ENCODE measurements at places on chromosomes 7 and 10. TPM values are rescaled to one million over a fixed set of nuclear protein-coding genes. Genes with fewer than 3 reads are reported as not detected.

SFRP5 gene
- 1.4 TPM for total RNA-seq

ANKRD30A gene
- total RNA-seq, result not detected

KEL gene
- not detected for total RNA-seq

HABP2 gene
- total RNA-seq, result not detected

GJD4 gene
- total RNA-seq, result 13.9 TPM

ANKRD1 gene
- 2,203 TPM for total RNA-seq

CCL26 gene
- total RNA-seq, result not detected

VPS41 gene
- total RNA-seq, result 79.0 TPM

- no peak for DNase-seq
Observed at GRCh38 chr7:143250822-143251221, 12.4 kb upstream of the GSTK1 start.

DNA sequence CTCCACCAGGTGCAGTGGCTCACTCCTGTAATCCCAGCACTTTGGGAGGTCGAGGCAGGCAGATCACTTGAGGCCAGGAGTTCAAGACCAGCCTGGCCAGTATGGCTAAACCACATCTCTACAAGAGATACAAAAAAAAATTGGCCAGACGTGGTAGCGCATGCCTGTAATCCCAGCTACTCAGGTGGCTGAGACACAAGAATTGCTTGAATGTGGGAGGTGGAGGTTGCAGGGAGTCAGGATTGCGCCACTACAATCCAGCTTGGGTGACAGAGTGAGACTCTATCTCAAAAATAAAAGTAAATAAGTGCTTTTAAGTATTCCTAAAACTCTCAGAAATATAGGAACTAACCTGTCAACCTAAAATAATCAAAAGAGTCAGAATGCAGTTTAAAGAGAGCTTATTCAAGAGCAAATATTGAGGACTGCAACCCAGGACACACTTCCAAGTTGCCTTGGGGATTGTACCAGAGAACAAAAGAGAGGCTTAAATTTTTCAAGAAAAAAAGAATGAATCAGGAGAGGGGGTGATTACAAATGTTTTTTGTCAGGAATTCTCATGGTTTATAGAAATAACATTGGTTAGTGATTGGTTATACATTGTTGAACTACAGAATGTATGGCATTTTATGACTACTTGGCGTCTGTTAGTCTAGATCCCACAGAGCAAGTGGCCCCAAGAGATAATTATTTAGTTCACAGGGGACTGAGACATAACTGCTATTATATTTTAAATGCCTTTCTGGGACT, 33.2 kb upstream of the PPP1R9A start:
- DNase-seq, result no peak

DNA sequence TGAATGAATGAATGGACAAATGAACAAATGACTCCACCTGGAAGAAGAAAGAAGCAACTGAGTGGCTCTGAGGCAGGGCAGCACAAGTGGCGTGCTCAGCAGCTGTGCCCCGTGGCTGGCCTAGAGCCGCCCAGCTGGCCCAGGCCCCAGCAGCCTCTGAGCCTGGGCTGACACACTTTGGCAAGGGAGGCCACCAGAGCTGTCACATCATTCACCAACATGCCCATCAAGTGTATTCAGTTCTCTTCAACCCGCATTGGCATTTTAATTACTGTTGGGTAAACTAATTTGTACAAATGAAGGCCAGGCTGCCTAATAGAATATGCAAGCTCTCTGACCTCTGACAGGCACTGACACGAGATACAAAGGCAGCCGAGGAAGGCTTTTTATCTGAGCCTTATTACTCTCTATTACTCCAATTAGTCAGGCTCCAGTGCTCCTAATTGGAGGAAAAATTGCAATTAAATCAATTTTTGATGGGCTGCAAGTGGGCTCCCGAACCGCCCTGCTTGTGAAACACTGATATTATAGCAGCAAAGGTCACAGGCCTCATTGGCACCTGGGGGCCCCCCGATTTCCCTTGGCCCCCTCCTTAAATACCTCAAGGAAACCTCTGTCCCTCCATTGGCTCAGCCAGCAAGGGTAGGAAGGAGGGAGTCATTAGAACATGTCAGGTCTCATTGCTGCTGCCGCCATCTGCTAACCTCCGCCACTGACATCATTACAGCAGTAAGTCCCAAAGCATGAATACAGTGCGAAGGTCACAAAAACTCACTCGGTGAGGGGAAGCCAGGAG, 41.9 kb downstream of the DPCD start:
- DNase-seq, result peak; percentile 68

DNA sequence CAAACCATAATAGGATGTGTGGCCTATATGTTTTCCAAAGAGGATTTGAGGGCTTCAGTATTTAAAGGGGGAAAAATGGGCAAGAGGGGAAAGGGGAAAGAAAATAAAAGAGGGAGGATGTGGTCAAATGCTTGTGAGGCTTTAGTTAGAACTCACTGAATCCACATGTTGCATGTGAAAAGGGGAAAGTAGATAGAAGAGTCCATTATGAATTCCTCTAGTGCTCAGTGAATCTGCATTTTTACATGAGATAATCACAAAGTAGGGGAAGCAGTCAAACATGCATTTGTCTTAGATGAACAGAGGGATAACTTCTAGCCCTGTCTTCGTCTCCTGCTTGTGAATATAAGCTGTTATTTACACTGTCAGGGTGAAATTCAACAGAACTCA, 24.6 kb upstream of the AKAP9 start:
- DNase-seq, result no peak

- DNase-seq, result peak; percentile 84
Observed at GRCh38 chr10:61992671-61993668, 91.5 kb downstream of the ARID5B start.

DNA sequence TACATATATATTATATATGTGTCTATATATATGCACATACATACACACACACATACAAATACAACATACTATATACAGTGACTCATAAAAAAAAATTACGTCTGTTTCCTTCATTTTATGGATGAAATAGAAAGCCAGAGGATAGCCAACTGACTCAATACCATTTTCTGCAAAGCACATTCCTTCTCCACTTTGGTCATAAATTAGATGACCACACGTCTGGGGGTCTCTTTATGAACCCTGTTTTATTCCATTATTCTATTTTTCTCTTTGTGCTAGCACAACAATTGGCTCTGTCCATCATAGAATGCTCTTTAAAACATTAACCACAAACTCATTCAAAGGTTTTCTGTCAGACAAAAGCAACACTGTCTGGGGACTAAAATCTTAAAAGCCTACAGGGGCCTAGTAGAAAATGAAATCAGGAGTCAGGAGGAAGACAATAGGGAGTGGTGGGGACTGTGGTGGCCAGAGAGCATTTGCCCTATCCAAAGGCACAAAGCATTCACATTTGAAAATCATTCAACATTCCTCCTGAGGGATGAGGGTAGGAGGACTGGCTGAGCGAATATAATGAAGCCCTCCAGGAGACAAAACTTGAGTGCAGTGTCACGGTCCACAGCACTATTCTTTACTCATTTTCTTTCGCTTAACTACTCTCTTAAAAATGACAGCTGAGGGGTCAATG, 4.3 kb downstream of the CUBN start:
- peak; percentile 58 for DNase-seq

DNA sequence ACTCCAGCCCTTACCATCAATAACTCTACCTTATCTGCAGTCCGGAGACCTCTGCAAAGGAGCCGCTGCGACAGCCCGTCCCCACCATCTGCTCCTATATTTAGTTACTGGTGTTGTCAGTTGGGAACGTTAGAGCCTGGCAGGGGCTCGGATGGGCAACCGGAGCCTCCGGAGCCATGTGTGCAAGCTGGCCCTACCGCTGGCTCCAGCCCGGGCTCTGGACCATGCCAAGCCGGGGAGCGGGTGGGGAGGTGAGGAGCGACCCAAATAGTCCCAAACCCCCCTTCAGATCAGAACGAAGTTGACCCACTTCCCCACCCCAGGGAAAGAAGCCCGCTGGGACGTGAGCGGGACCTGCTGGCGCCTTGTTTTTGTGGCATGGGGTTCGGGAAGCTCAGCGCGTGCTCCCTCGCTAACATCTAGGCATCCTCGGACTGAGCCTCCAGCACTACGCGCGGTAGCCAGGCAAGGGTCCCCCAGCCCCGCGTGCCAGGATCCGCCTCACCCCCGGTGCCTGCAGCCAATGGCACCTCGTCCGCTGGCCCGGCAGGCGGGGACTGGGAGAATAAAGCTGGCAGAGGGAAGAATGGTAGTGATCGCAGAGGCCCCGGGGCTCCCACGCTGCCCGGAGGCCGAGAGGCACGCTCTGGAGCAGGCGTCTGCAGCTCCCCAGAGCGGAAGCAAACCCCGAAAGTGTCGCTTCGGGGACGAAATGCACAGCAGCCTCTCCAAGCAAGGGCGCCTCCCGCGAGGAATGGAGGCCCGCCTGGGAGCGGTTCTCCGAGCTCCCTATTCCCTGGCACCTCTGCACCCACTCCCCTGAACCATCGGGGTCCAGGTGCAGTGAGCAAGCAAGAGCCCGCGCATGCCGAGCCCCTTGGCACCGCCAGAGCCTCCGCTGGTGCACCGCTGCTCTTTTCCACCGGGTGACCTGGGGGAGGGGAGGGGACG, 679 bp downstream of the LRRC20 start:
- peak; percentile 72 for DNase-seq

- DNase-seq, result no peak
Observed at GRCh38 chr7:55496906-55497305, 75.4 kb downstream of the VOPP1 start.

DNA sequence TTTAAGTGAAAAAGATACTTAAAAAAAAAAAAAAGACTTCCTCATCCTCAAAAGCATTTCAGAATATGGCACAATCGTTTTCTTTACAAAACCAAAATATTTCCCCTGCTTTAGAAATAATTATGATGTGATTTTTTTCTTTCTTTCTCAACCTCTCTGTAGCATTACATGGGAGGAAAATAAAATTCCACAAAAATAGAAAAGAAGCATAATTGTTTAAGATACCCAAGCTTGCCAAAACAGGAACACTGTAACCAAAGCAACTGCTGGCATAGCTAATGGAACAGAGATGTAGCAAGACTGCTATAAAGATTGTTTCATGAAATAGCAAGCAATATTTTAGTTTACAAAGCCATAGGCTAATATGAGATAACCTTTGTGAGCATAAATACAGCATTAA, 75.6 kb upstream of the GPR22 start:
- DNase-seq, result no peak

DNA sequence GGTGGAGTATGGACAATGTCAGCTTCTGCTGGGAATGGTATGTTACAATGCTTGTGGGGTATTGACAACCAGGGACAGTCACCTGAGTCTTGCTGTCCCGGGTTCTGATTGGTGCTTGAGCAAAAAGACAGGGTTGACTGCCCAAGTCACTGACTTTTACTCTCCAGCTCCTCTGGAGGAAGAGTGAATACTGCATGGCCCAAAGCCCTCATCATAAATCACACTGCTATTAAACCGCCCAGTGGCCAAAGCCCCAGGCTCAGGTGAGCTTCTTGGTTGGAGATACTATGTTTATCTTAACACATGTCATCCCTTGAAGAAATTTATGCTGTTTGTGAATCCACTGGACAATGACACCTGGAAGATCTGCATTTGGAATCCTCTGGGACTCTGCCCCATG, 90.0 kb upstream of the IGFBP3 start:
- DNase-seq, result no peak

DNA sequence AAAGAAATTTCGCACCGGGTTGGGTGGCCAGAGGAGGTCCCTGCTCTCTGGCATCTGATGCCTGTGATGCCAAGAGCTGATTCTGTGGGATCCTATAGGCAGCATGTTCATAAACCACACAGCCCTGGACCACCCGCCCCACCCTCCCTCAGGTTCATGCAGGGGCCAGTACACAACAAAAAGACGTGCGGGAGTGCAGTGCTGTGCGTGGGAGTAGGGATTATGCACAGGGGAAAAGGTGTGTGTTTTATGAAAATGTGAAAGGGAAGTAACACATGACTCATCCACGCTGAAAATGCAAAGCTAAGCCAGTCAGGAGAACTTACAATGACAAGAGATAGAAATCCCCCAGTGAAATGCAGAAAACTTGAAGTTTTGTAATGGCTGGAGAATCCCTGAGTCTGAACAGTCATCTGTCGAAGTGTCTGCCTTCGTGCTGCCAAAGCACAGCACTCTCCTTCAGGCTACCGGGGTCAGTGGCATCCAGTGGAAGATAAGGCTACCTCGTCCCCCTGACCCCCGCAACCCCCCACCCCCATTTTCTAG, 1.1 kb downstream of the KIAA1217 start:
- DNase-seq, result no peak

- no peak for DNase-seq
Observed at GRCh38 chr10:78197628-78198272, 164.1 kb downstream of the RPS24 start.

DNA sequence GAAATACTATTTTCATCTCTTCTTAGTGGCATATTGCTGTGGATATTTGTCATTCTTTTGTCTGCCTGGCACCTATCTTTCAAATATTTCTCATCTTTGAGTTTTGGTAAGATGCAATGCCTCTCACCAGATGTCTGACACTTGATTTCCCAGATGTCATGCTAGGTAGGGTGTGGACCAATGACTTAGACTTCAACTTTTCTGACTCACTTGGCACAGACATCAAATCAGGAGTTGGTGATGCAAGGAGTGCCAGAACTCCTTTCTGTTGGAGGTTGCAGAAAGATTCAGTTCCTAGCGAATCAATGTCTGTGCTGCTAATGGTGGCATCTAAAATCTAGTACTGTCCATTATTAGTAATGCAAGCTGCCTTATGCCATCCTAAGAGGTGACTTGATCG, 216.9 kb upstream of the FERD3L start:
- DNase-seq, result no peak

- no peak for DNase-seq
Observed at GRCh38 chr7:155213955-155214740, 83.5 kb upstream of the INSIG1 start.
